Left hindlimb (tissue), 1 donor: ENCODE measurements at places on chromosomes 2 and 18.

- no peak for DNase-seq
Measured at GRCh38 chr2:20796374-20796791, 26.5 kb downstream of the LDAH start.

- no peak for DNase-seq
Measured at GRCh38 chr2:74593826-74594772, 39.6 kb downstream of the DOK1 start.

- peak; percentile 79 for DNase-seq
Measured at GRCh38 chr18:3012136-3013023, 564 bp downstream of the LPIN2 start.

DNA sequence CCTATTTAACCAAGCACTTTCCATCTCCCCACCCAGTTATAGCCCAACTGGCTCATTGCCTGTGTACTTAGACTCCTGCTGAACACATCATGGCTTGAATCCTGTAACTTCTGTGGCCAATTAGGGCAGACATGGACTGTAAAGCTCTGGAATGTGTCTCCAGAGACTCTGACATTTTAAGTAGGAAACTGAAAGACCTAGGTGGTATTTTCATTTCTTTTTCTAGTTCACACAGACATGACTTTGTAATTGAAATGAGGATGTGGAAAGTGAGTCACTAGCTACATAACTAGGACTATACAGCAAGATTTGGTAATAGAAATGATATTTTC is 12.2 kb downstream of the DOK1 start:
- peak; percentile 61 for DNase-seq

GRCh38 chr2:238967978-238968360 is 120.1 kb downstream of the TWIST2 start:
- no peak for DNase-seq

GRCh38 chr2:65489269-65489668 is 56.9 kb upstream of the SPRED2 start:
- DNase-seq = no peak

- no peak for DNase-seq
Measured at GRCh38 chr2:63194175-63194574, 143.5 kb downstream of the OTX1 start.

GRCh38 chr2:23751747-23752265 is 175.1 kb downstream of the ATAD2B start:
- DNase-seq = no peak

- DNase-seq = no peak
Measured at GRCh38 chr18:23341383-23341782, 111.7 kb upstream of the RIOK3 start.

DNA sequence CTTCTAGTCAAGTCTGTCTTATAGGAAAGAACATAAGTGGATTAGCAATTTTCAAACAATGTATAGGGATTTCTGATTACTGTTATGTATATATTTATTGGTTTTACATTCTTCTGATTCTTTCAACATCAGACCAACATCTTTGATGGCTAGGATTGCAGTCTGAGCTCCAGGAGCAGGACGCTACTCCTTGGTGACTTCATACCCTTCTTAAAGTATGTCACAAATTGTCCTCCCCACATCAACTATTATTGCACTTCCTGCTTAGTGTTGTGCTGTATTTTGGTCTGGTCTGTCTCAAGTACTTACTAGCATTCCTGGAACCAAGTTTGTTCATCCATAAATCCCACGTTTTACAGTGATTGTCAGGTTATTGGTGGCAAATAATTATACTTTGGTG is 49.0 kb downstream of the MAP2 start:
- no peak for DNase-seq

GRCh38 chr2:56108806-56109205 is 75.0 kb upstream of the CCDC85A start:
- DNase-seq = no peak

GRCh38 chr2:190535121-190535439 is 558 bp upstream of the NEMP2 start:
- DNase-seq = no peak

DNA sequence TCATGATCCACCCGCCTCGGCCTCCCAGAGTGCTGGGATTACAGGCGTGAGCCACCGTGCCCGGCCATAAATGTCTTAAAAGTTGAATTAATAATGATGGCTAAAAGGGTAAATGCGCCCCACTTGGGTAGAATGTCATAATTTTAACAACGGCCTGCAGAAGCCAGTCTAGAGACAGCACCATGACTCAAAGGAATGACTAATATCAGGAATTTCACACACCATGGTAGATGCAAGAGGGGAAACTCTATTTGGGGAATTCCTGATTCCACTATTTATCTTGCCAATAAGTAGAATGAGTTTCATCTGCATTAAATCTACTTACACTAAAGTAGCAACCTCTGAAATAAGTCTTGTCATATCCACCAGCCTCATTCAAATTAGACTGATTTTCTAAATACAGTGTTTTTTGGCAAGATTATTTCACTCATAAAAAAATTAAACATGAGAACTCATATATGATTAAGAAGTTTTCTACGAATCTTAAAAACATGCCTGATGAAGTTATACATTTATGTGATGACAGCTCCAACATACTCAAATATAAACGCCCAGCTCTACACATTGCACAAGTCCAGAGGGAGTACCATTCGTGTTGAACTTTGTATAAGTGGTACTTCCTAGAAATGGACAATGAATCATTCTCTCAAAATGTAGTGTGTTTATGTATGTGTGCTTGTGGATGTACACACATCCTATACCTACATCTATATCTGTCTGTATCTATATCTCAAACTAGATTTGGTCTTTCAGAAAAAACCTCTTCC is 309.7 kb downstream of the IRS1 start:
- DNase-seq = no peak

DNA sequence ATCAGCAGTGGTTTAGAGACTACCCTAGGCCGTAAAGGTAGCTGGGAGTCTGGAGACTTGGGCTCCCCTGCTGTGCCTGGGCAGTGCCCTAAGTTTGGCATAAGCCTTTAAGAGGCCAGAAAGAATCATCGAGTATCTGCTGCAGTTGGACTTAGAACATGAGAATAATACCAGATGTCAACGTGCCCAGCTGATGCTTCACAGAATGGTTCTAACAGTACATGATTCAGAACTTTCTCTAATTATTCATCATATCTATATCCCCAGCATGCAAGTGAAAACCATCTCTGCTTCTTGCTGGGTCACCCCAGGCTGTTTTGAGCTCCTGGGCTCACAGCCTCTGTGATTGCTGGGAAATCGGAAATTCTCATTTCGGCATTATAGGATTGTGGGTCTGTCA is 118.1 kb downstream of the NCK2 start:
- DNase-seq = no peak

DNA sequence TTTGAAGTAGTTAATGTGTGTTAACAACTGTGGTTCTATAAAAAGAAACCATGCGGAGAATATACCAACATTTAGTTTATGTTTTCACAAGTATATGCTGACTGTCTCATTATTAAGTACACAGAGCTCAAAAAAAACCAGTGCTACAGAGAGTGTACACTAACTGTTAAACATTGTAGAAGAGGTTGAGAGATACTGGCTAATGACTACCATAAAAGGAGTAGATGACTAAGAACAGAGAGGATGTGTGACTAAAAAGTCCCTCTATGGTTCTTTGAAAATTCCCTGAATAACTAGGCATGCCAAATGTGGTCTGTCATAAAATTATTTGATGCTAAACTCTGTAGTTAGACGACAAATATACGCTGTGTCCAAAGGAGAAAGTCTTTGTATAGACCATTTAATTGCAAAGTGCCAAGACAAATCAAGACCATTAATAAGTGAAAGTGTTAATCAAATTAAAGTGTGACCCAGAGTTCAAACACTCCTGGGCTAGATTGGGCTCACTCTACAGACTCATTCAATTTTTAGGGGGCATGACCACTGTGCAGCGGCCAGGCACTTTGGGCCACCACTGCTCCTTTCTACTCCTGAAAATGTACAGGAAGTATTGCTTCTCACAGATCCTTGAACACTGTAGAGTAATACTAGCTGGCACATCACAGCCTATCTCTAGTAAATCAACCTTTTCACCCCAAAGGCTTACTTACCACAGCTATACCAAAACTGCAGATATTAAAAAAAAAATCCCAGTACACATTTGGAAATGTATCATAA is 45.1 kb upstream of the SERTAD2 start:
- DNase-seq = no peak

GRCh38 chr2:181904022-181904632 is 12.6 kb downstream of the ITPRID2 start:
- no peak for DNase-seq

DNA sequence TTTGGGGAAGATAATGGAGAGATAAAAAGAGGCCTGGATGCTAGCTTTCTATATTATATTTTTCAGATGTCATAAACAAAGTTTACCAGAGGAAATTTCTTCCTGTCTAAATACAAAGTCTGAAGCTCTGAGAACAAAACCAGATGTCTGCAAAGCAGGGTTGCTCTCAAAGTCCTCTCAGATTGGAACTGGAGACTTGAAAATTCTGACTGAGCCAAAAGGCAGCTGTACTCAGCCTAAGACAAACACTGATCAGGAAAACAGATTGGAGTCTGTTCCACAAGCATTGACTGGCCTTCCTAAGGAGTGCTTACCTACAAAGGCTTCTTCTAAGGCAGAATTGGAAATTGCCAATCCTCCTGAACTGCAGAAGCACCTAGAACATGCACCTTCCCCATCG is 25.1 kb downstream of the KDM3A start:
- DNase-seq = no peak
